ENCODE measurements at places on chromosomes 1 and 21. TPM values are rescaled to one million over a fixed set of nuclear protein-coding genes. Genes with fewer than 3 reads are reported as not detected.

The LEFTY1 gene
- not detected for total RNA-seq

The PALMD gene
- total RNA-seq, result 83.9 TPM

The MPC2 gene
- total RNA-seq, result 29.5 TPM

The NEXN gene
- total RNA-seq, result 3.9 TPM

The TTLL10 gene
- total RNA-seq, result not detected

The OR14C36 gene
- total RNA-seq, result not detected

The SPRR2G gene
- not detected for total RNA-seq

The FBLIM1 gene
- 231 TPM for total RNA-seq

The MTF2 gene
- total RNA-seq, result 19.5 TPM

The SELENBP1 gene
- total RNA-seq, result 1.2 TPM

The FCRL6 gene
- total RNA-seq, result not detected

The SLC45A1 gene
- total RNA-seq, result 2.2 TPM

The MRPS6 gene
- 26.4 TPM for total RNA-seq

The MAEL gene
- total RNA-seq, result not detected

The MYOG gene
- total RNA-seq, result not detected

The FCGR1A gene
- total RNA-seq, result not detected

The CYP4Z1 gene
- not detected for total RNA-seq

The F13B gene
- not detected for total RNA-seq

The BSDC1 gene
- 117 TPM for total RNA-seq

The DMAP1 gene
- 48.4 TPM for total RNA-seq

The SLC9C2 gene
- total RNA-seq, result not detected

The SPRR2F gene
- total RNA-seq, result not detected

The RPE65 gene
- total RNA-seq, result not detected

The LCE1A gene
- not detected for total RNA-seq

The UBL4B gene
- not detected for total RNA-seq

The SETDB1 gene
- 23.1 TPM for total RNA-seq

The SPAG17 gene
- 0.12 TPM for total RNA-seq

The C1QTNF12 gene
- total RNA-seq, result 0.76 TPM

The ATP1A4 gene
- total RNA-seq, result not detected

The S100A3 gene
- 6.9 TPM for total RNA-seq

The ESPN gene
- total RNA-seq, result 0.15 TPM

The SLC16A4 gene
- total RNA-seq, result 1.2 TPM

The SOD1 gene
- total RNA-seq, result 157 TPM

The GSTM3 gene
- total RNA-seq, result 39.8 TPM

The GUCA2A gene
- total RNA-seq, result not detected

The ALPL gene
- total RNA-seq, result 5.9 TPM

The RYR2 gene
- not detected for total RNA-seq

The DNALI1 gene
- total RNA-seq, result 3.8 TPM

The DYRK1A gene
- 33.1 TPM for total RNA-seq

The AGT gene
- total RNA-seq, result not detected

The AQP10 gene
- not detected for total RNA-seq

The CFHR2 gene
- not detected for total RNA-seq

The DMRTA2 gene
- not detected for total RNA-seq

The IFI44L gene
- total RNA-seq, result 2.8 TPM

The WNT4 gene
- total RNA-seq, result 0.29 TPM

The LEMD1 gene
- not detected for total RNA-seq

The OPRD1 gene
- not detected for total RNA-seq

The TMEM82 gene
- total RNA-seq, result not detected

The FNDC7 gene
- total RNA-seq, result not detected
